ENCODE measurements at places on chromosomes 2 and 18.

GRCh38 chr2:128736046-128736688 lies 417.5 kb upstream of the HS6ST1 start:
- DNase-seq, result no peak

DNA sequence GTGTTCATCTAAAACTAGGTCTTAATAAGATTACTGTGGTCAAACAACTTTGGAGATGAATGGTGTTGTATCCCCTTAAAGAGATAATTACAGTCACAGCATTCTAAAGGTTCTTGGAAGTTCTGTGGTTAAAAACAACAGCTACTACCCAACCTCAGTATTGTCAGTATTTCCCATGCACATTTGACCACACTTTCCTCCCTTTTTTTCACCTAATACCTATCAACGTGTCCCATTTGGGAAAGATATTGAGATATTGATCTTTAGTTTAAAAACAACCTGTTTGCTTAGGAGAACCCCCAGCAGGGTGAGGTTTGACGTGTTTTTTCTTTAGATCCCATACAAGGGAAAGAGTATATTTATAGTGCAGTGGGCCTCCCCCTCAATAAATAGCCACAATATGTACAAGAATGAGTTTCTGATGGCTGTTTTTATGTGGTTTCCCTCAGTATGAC lies 65.6 kb downstream of the WDR7 start:
- no peak for DNase-seq

DNA sequence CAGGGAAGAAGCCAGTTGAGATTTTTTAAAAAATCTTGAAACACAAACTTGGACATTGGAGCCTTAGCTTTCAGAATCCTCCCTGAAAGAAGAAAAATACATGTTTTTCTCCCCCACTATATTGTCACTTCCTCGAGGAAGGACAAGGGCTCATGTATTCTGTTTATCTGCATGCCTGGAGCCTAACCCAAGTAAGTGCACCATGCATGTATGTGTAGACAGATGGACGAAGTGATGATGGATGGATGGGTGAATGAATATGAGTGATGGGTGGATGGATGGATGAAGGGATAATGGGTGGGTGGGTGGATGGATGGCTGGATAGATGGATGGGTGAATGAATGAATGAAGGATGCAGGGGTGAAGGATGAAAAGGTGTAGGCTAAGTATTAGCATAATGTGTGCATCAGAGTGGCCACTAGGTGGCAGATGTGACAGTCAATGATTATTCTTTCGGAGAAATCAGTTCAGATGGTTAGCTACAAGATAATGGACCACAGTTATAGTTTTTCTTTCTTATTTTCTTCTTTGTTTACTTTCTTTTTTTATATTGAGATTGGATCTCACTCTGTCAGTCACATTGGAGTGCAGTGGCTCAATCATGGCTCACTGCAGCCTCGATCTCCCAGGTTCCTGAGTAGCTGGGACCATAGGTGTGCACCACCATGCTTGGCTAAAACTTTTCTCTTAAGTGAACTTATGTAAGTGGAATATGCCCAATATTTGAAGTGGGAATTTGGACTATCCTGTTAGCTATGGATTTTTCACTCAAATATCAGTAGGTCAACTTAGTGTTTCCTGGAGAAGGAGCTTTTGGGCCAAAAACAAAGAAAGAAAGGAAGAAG lies 18.5 kb upstream of the CCDC93 start:
- no peak for DNase-seq

GRCh38 chr2:66236816-66237802 lies 197.8 kb upstream of the MEIS1 start:
- no peak for DNase-seq

DNA sequence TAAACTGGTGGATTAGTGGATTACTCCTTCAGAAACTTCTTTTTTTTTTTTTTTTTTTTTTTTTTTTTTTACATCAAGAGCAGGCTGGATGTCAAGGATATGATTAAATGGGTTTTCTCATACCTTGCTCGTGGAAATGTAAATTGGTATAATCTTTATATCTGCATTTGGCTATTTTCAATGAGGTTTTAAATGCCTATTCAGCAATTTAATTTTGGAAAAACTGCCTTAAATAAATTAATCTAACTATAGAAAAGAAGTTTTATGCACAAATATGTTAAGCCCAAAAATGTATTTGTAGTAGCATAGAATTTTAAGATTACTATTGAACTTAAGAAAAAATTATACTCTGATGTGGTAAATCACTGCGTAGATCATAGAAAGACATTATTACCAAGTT lies 11.4 kb upstream of the GAREM1 start:
- no peak for DNase-seq

DNA sequence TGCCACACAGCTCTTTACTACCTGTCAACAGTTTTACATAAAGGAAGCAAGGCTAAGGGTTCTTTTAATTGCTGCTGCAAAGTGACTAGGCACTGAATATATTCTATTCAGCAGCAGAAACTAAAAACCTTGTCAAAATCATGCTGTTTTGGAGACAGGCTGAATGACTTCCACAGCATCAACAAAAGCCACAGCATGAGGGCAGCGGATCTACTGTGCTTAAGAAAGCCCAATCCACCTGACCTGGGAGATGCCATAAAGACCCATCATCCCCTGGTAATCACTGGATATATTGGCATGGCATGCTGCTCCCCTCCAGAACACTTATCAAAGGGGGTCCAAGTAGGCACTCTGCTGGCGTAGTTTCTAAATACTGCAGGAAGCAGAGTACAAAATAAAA lies 715.1 kb upstream of the SLC8A1 start:
- no peak for DNase-seq

- DNase-seq, result no peak
Observed at GRCh38 chr2:104845552-104845931, 8.4 kb upstream of the POU3F3 start.

- DNase-seq, result no peak
Observed at GRCh38 chr2:152298754-152299153, 36.2 kb upstream of the FMNL2 start.

GRCh38 chr18:77099485-77100370 lies 32.9 kb downstream of the MBP start:
- DNase-seq, result no peak

DNA sequence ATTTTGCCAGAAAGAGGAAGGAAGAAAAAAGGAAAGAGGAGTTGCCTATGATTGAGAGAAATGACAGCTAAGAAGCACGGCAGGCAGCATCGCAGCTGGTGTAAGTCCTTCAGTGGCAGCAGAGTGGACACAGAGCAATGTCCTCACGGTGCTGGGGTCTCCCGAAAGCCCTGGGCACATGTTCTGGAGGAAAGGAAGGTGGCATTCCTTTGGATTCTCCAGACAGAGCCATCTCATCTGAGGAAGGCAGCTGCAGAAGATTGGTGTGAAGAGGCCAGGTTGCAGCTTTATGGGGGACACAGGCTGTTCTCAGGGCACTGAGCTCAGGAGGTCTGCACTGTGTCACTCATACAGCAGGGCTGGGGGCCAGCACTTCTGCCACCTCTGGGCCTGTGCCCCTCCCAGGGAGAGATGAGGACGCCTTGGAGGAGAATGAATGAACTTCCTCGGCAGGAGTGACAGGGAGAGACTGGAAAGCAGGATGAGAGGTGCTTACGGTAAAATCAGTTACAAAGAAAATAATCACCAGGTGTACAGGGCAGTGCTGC lies 252.0 kb upstream of the MYT1L start:
- no peak for DNase-seq

- DNase-seq, result no peak
Observed at GRCh38 chr18:8912348-8913326, 189.9 kb upstream of the NDUFV2 start.

- no peak for DNase-seq
Observed at GRCh38 chr2:42914314-42914713, 121.9 kb upstream of the HAAO start.

DNA sequence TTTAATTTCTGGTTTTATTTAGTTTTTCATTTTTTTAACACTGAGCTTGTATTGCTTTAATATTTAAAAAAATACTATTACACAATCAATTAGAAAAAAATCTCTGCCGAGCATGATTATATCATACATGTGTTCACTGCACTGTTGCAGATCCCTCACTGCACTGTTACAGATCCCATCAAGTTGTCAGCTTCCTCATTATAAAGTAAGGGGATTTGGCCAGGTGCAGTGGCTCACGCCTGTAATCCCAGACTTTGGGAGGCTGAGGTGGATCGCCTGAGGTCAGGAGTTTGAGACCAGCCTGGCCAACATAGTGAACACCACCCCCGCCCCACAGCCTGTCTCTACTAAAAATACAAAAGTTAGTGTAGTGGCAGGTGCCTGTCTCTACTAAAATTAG lies 33.0 kb upstream of the METTL21A start:
- no peak for DNase-seq

DNA sequence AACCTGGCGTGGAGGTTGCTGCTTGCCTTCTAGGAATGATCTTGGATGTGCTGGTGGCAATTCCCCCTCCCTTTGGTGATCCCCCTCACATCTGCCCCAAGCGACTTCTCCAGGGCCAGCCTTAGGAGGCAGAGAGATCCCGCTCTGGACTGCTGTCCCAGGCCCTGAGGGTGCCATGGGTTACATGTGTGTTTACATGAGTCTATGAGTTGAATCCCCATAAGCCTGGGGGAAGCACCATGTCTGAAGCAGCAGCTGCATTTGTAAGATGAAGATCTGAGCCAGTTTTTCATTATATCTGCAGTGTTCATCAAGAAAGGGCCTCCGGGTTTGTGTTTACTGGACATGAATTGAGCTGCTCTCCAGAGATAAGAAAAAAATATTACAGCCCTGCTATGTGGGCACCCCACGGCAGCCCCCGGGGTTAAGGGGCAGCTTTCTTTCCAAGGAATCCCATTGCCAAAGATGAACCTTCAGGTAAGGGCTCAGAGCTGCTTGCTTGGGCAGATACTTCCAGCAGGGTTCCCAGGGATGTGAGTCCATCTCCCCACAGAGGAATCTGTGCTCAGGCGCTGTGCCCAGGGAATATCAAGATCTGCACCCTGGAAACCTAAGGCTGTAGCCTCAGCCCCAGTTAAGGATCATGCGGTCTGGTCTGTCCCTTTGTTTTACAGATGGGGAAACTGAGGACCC lies 46.0 kb downstream of the MRPS5 start:
- no peak for DNase-seq

- DNase-seq, result no peak
Observed at GRCh38 chr2:128236491-128237035, 82.1 kb downstream of the HS6ST1 start.

GRCh38 chr2:96103761-96104486 lies 12.4 kb downstream of the ADRA2B start:
- no peak for DNase-seq

DNA sequence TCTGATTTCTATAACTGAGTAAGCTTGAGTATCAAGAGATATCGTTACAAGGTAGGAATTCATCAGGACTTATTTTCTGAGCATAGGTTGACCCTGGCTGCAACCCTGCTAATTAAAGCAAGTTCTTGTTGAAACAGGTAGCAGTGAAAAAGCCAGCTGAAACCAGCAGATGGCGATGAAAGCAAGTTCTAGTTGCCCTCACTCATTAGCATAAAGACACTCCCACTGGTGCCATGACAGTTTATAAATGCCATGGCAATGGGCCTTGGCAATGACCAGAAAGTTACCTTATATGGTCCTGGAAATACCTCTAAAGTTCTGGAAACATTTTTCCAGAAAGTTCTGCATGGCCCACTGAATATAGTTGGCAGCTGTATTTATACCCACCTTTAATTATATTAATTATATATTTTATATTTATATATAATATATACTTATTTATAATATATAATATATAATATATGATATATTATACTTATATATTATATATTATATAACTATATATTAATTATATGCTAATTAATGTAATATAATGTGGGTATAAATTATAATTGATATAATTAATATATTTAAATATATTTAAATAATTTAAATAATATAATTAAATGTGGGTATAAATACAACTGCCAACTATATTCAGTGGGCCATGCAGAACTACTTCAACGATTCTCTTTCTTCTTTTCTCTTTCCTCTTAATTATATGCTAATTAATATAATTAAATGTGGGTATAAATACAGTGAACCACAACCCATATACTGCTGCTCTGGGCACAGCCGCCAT lies 188.0 kb downstream of the CDH7 start:
- no peak for DNase-seq

GRCh38 chr2:98374286-98374685 lies 28.0 kb downstream of the CNGA3 start:
- no peak for DNase-seq

DNA sequence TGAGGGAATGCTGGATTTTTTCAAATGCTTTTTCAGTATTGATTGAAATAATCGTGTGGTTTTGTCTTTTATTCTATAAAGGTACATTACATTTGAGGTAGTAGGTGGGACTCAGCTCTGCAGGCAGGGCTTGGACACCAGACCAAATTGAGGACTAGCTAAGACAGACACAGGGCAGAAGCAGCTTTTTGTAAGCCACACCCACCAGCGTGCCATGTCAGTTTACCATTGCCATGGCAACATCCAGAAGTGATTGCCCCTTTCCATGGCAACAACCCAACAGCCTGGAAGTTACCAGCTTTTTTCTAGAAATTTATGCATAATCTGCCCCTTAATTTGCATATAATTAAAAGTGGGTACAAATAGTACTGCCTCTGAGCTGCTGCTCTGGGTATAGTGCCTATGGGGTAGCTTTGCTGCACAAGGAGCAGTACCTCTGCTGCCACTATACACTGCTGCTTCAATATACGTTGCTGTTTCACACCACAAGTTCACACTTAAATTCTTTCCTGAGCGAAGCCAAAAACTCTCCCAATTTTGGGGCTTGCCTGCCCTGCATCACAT lies 23.6 kb upstream of the VWA3B start:
- DNase-seq, result no peak

DNA sequence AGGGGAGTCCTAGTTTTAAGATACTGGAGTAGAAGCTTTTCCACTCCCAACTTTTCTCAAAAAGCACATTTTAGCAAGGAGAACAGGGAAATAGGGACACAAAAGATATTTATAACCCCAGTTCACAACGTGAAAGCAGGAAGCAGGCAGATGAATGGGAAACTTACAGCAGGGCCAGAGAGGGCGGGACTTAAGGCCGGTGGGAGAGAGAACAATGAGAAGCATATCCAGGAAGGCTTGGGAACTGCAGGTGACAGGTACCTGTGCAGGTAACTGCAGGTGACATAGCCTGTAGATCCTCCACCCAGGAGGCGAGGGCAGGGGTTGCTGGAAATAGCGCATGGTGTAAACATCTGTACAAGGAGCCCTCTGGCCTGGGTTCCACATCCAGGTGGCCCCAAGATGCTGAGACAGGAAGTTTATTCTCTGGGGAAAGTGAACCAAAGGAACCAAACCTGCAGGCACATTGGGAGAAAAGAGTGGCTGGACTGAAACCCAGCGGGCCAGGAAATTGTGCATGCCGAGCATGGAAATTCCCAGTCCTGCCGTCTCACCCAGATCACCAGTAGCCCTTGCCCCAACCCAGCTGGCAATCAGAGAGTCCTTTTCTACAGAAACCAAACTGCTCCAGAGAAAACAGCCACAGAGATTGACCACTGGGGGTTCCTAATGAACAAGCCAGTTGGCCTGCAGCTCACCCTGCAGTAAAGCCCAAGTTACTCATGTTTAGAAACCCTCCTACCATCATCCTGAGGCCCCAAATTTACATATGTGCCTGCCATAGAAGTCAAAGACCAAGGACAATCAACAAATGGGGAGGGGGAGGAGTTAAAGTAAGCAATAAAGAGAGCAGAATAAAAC lies 24.3 kb upstream of the COL6A3 start:
- DNase-seq, result no peak
